ENCODE measurements at places on chromosomes 7 and 10.
A peak's percentile ranks its signal among the peaks of the same experiment; 100 is the strongest.

DNA sequence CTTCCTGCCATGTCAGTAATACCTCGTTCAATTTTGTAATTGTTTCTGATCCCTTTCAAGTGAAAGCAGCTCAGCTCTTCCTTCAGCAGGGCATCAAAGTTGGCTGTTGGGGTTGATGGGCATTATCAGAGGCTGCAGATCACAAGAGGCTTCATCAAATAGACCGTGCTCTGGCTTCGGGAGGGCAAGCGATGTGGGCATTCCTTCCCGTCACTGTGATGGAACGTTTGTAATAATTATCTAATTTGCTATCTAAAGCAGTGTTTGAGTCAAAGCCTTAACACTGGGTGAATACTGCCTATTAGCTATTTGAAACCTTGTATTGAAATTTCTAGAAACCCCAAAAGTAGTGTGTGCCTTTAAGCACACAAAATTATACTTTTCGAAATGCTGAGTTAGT is 170.1 kb downstream of the OTUD1 start:
- no peak for DNase-seq

DNA sequence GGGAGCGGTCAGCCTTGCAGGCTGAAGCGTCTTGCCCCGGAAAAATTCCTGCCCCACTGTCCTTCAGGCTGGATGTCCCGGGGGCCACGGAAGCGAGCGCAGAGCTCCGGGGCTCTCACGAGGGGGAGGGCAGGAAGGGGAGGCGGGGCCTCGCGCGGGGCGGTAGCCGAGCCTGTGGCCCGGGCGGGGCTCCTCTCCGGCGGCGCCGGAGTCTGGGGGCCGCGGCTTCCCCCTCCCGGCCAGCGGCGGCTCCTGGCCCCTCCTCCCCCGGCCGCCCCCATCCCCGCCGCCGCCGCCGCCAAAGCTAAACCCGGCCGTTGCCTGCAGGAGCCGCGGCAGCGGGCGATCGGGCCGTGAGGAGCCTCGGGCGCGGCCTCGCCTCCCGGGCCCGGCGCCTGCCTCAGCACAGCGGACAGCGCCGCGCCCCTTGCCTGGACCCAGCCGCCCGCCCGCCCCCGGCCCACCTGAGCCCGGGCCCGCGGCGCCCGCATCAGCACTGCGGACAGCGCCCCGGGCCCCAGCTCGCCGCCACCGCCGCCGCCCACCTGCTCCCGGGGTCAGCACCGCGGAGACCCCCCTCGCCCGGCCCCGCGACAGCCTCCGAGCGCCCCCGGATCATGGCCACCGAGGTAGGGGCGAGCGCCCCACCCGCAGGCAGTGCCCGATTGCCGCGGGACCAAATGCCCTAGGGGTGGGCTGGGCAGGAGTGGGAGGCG is at the start of gene GOLGA7B:
Gene GOLGA7B, plus strand, starts transcription at position 157 of the 716 bp plus-strand sequence. Its CDS starts 461 bp downstream, at position 618.
- peak; percentile 50 for DNase-seq

- no peak for DNase-seq
These were observed 18.8 kb downstream of the PLEKHA1 start for GRCh38 chr10:122393288-122393687.

GRCh38 chr10:11638055-11638698 is 26.7 kb upstream of the USP6NL start:
- DNase-seq: no peak

DNA sequence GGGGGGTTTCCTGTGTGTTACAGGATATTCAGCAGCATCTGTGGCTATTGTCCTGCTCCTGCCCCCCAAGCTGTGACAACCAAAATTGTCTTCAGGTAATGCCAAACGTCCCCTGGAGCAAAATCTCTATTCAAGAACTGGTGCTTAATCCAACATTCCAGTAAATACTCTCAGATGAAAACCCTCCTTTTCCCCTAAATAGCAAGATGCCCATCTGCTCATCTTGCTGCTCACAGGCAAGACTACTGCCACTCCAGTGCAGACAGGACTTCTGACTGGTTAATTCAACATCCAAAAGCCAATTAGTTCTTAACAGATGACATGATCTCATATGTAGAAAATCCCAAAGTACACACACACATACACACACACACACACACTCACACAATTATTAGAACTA is 20.5 kb upstream of the JAZF1 start:
- no peak for DNase-seq

GRCh38 chr10:67794909-67795460 is 43.0 kb downstream of the DNAJC12 start:
- no peak for DNase-seq

GRCh38 chr10:27646604-27647175 is 98.9 kb downstream of the MKX start:
- DNase-seq: no peak

DNA sequence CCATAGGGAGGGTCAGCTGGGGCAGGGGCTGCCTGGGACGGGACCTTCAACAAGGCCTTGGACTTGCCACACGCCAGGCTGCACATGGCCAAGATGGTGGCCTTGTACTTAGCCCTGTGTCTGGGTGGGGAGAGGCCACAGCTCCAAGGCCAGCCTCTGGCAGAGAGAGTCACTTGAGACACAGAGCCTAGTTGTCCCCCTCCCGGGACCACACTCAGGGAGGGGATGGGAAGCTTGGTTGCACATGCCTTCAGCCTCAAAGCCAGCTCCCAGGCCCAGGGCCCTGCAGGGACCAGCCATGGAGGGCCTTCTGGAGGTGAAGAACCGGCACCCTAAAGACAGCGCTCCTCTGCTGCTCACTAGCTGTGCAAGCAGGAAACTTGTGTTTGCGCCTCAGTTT is 16.7 kb downstream of the MMRN2 start:
- no peak for DNase-seq

- DNase-seq: no peak
These were observed 332.1 kb upstream of the SORCS1 start for GRCh38 chr10:107496594-107496993.

GRCh38 chr7:108480311-108480710 is 24.1 kb upstream of the NRCAM start:
- no peak for DNase-seq

GRCh38 chr10:129116371-129116770 is 350.7 kb upstream of the MGMT start:
- DNase-seq: no peak

GRCh38 chr7:34612661-34613060 is 45.4 kb upstream of the NPSR1 start:
- no peak for DNase-seq

DNA sequence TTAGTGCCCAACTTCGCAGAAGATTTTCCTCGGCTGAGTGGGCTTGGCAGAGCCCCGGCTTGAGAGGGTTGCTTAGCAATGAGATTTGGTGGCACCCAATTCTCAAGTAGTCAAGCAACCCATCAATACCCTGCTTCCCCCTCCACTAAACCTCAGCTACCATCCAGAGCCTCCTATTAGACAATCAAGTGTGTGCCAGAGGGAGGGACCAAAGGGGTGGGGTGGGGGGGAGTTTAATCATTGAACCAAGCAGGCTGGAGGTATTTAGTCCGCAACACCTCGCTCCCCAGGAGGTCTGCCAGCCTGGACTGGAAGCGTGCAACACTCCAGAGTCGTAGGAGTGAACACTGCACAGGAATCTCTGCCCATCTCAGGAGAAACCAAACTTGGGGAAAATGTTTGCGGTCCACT is at the start of gene HKDC1:
Gene HKDC1, plus strand, starts transcription at position 292 of the 411 bp plus-strand sequence. Its CDS starts 104 bp downstream, at position 396.
- no peak for DNase-seq

- DNase-seq: no peak
These were observed 4.7 kb downstream of the GDF2 start for GRCh38 chr10:47326927-47327330.

- no peak for DNase-seq
These were observed 221.6 kb downstream of the XPNPEP1 start for GRCh38 chr10:109701633-109702215.
